T-cell (primary cell): ENCODE measurements at places on chromosomes 5 and 9.
A peak's percentile ranks its signal among the peaks of the same experiment; 100 is the strongest.

- no peak for DNase-seq
Measured at GRCh38 chr5:1503241-1504068, 20.3 kb downstream of the LPCAT1 start.

DNA sequence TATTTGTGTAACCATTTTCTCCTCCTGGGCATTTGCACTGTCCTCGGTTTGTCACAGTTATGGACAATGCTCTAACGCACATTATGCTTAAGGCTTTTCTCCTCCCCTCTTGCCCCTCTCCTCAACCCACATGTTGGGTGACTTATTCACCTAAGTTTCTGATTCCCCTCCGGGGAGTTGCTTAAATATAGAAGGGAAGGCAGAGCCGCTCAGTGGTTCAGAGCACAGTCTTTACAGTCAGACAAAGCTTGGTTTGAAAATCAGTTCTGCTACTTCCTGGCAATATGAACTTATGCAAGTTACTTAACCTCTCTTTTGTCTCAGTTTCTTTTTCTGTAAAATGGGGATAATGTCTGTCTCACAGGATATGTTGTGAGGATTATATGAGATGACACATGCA, 41.2 kb upstream of the SPRY4 start:
- DNase-seq = no peak

GRCh38 chr5:16593628-16594027, 23.2 kb downstream of the RETREG1 start:
- DNase-seq = no peak

- no peak for DNase-seq
Measured at GRCh38 chr9:115715666-115716065, 437.9 kb upstream of the PAPPA start.

GRCh38 chr5:36948041-36948440, 71.5 kb downstream of the NIPBL start:
- no peak for DNase-seq

DNA sequence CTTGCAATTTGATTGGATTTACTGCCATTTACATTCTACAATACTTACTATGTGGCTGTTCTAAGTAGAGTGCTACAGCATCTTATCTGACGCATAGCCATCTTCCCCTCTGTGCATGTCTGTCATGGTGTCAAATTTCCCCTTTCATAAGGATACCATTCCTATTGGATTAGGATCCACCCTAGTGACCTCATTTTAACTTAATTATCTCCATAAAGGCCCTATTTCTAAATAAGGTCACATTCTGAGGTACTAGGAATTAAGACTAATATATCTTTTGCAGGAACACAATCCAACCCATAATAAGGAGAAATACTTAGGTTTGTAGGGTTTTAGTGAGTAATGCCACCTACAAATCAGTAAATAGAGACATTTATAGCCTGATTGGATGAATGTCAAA, 268.0 kb downstream of the ADAMTSL1 start:
- DNase-seq = no peak

- DNase-seq = no peak
Measured at GRCh38 chr5:7779019-7780005, 71.6 kb downstream of the CFAP90 start.

- no peak for DNase-seq
Measured at GRCh38 chr9:129259375-129259774, 81.3 kb upstream of the IER5L start.

DNA sequence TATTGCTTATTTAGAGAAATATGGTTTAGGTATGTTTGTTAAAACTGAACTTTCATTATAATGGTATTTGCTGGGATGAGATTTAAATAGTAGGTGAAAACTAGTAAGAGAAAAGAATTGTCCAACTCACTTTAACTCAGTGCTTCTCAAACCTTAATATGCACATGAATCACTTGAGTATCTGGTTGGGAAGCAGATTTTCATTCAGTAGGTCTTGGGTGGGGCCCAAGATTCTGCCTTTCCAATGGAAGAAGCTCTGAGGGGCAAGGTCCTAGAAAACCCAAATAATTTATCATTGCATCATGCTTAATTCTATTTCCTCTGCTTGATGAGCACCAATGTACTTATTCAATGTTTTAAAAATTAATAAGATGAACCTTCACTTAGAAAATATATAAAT, 262.6 kb downstream of the KIAA0825 start:
- no peak for DNase-seq

DNA sequence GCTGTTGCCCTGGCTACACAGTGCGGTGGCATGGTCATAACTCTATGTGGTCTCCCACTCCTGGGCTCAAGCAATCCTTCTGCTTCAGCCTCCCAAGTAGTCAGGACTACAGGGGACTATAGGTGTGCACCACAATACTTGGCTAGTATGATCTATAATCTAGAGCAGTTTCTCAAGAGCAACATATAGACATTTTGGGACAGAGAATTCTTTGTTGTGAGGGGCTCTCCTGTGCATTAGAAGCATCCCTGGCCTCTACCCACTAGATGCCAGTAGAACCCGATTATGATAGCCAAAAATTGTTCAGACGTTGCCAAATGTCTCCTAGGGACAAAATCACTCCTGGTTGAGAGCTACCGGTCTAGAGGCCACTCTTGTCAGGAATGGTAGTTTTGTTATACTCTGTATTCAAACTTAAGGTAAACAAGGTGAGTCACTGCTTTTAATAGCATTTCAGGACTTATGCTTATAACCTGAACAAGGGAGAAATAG, 7.2 kb downstream of the ANKHD1 start:
- DNase-seq = no peak

GRCh38 chr5:83353231-83353630, 118.3 kb upstream of the VCAN start:
- no peak for DNase-seq

DNA sequence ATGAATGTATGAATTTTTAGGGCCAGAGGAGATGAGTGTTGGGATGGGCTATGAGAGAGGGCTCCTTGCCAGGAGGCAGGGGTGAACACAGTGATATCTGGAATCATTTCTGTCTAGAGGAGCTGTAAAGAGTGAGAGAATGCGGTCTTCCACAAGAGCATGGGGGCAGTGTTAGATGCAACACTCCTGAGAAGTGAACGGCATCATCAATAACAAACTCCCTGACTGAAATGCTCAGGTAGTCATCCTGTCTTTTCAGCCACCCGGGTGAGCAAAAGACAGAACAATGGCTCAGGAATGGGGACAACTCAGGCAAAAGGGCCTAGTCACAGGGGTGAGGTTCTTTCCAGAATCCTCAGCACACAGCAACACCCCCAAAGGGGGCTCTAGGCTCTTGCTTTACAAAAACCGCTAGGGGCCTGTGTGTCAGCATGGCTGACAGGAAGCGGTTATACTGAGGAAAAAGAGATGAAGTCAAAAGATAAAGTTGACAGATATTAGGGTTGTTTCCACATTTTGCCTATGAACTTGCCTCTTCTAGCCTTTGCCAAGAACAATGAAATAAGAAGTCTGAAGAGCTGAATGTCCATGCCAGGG, 104.6 kb upstream of the LRRTM2 start:
- peak; percentile 21 for DNase-seq

- no peak for DNase-seq
Measured at GRCh38 chr9:134059661-134060395, 8.0 kb downstream of the BRD3 start.

GRCh38 chr9:107158321-107158720, 124.8 kb upstream of the RAD23B start:
- DNase-seq = no peak

DNA sequence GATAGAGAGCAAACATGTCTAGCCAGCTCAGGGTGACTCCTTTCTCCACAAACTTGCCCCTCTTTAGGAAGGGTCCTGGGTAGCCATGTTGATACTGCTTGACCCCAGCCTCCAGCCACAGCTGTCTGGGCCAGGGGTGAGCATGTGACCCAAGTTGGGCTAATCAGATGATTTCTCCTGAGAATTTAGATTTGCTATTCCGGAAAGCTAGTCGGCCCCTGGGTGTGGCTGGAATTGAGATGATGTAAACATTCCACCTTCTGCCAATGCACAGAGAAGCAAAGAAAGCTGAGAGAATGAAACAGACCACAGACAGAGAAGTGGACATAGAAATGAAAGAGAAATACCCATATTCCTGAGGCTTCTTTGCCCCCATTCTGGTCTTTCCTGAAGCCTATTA, 17.8 kb upstream of the B4GALT1 start:
- DNase-seq = no peak

GRCh38 chr5:122330881-122331280, 18.8 kb downstream of the SNCAIP start:
- DNase-seq = no peak

DNA sequence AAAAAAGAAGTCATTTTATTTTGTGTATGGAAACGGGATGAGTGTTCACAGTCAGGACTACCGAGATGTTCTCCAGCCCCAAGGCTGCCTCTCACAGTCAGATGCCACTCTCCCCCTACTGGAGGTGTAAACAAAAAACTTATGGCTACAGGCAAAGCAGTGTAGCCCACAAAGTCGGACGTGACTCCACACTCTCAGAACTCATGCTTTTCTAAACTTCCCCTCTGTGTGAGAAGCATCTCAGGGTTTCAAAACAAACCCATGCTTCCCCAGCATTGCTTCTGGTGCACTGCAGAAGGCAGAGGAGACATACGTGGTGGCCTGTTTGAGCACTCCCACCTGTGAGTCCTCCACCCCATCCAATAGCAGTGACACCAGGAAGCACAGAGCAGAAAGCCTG, 580.3 kb downstream of the BNC2 start:
- no peak for DNase-seq

GRCh38 chr9:76629205-76629990, 134.8 kb upstream of the PCA3 start:
- DNase-seq = no peak

GRCh38 chr5:125348221-125348692, 601.8 kb upstream of the ZNF608 start:
- DNase-seq = no peak

DNA sequence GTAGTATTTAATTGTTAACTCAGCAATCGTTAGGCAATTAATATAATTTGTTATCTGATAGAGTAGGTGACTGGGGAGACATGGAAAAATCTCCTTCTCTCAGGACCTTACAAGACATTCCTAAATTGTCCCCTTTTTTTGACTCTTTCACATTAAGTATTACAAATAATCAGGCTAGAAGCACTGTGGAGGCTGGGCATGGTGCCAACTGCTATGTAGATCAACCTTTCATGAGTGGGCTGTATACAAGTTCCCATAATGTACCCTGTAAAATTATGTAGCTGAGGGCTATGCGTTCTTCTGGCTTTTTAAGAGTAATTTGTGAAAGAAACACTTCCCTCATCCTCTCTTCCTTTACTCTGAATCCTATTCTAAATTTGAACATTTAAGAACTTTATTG, 140.2 kb downstream of the NFIB start:
- DNase-seq = no peak

DNA sequence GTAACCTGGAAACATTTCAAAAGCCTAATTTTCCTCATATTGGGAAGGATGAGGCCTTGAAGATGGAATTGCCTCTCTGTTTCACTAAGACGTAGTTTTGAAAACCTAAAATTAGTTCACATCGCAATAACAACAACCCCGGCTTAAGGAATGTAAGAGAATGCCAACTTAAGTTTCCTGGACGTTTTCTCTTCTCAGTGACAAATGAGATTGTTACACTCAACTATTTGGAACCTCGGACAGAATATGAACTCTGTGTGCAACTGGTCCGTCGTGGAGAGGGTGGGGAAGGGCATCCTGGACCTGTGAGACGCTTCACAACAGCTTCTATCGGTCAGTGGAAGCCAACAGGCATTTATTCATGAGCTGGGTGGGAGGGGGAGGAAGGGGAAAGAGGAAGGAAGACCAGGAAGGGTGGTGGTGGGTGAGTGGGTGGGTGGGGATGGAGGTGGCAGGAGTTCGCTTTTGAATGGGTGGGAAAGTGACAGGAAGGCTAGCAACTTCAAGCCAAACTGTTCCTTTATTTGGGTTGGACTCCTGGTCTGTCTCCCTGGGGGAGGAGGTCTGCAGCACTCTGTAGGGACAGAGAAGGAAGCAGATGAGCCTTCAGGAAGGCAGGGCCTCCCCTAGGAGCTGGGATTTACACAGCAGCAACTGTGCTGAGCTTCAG, 83.4 kb downstream of the TEK start:
- no peak for DNase-seq

DNA sequence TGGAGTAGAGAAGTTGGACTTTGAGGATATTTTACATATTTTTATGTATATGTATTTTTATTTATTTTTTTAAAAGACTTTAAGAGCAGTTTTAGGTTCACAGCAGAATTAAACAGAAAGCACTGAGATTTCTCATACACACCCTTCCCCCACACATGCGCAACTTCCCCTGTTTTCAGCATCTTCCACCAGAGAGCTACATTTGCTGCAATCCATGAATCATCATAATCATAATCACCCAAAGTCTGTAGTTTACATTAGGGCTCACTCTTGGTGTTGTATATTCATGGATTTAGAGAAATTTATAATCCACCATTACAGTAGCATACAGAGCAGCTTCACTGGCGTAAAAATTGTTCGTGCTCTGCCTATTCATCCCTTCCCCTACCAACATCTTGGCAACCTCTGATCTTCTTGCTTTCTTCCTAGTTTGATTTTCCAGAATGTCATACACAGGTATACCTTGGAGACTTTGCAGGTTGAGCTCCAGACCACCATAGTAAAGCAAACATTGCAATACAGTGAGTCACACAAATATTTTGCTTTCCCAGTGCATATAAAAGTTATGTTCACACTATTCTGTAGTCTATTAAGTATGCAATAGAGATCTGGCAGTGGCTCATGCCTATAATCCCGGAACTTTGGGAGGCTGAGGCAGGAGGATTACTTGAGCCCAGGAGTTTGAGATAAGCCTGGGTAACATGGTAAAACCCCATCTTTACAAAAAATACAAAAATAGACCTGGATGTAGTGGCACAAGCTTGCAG, 9.6 kb upstream of the CCDC171 start:
- DNase-seq = no peak

DNA sequence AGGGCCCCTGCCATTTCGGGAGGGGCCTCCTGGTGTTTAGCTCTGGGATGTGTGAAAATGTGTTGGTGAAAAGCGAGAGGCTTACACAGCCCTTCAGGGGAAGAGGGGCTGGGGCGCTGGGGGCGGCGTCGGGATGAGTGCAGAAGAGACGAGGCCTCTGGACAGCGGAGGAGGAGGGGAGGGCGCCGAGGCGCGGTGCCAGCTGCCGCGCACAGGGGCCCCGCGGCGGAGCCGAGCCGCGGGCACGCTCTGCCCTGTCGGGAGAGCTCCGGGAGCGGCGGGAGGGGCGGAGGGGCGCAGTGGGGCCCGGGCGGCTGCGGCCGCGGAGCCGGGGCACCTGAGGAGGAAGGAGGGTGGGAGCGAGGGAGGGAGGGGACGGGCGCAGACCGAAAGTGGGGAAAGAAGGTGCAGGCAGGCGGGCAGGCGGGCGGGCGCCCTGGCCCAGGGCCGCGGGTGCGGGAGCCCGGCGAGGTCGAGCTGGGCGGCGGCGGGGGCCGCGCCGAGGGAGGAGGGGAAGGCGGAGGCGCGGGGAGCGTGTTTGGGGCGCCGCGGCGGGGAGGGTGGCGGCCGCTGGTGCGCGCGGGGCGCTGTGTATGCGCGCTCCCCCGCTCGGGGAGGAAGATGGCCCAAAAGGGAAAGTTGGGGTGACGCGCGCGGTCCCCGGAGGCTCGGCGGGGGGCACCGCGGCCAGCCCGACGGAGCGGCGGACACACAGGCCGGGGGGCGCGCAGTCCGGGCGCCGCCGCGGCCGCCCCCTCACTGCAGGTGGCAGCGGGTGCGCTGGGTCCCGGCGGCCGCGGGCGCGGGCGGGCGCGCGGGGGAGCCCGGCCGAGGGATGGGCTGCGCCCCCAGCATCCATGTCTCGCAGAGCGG, at the start of gene PDE8B:
TSS of gene PDE8B (plus strand) at position 590 of the 873 bp plus-strand sequence. CDS start at position 836, 246 bp downstream.
- no peak for DNase-seq

- no peak for DNase-seq
Measured at GRCh38 chr9:33178972-33179697, 12.0 kb upstream of the B4GALT1 start.

- DNase-seq = no peak
Measured at GRCh38 chr5:143245929-143246561, 157.4 kb downstream of the NR3C1 start.

GRCh38 chr5:78362220-78362619, 1.8 kb downstream of the SCAMP1 start:
- DNase-seq = no peak
